A549 treated with DMSO at 1 μM for 4 hours (cell line): ENCODE measurements at places on chromosomes 11 and 22. TPM values are rescaled to one million over a fixed set of nuclear protein-coding genes. Genes with fewer than 3 reads are reported as not detected.

The DRD2 gene
- total RNA-seq: 0.10 to 0.24 TPM (median 0.21 TPM) in 3 of 5 replicates, not detected in the others

The C22orf31 gene
- total RNA-seq: not detected in 5 replicates

The AMOTL1 gene
- total RNA-seq: 9.1 to 11.7 TPM (median 10.8 TPM) in 5 replicates

The TMEM191B gene
- 0.69 to 1.1 TPM (median 0.97 TPM) in 4 of 5 replicates, not detected in the other for total RNA-seq

The FRMD8 gene
- total RNA-seq: 42.5 to 52.5 TPM (median 51.4 TPM) in 5 replicates

The TRIM48 gene
- not detected in 5 replicates for total RNA-seq

The SMTNL1 gene
- total RNA-seq: not detected in 5 replicates

The MS4A6E gene
- not detected in 5 replicates for total RNA-seq

The SHISA8 gene
- total RNA-seq: 0.14 to 0.38 TPM (median 0.21 TPM) in 4 of 5 replicates, not detected in the other

The FAM83F gene
- total RNA-seq: not detected in 5 replicates

The CNIH2 gene
- total RNA-seq: 1.1 to 2.6 TPM (median 2.2 TPM) in 5 replicates
